ENCODE measurements at places on chromosomes 4 and X.

DNA sequence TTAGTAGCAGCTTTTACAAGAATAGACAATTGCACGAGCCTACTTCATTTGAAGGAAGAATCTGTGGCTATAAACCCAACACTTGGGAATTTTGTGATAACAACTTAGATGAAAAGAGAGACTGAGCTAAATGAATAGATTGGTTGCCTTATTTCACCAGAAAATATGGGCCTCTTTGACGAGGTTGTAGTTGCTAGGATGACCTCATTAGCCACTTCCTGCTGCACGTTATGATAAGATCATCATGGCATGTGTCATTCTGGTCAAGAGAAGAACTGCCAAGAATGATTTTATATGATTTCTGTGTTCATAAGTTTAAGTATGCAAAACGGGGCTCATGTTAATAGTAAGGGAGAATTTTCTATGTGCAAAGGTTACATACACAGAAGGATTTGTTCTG lies 321.9 kb upstream of the GIMD1 start:
- no peak for DNase-seq

DNA sequence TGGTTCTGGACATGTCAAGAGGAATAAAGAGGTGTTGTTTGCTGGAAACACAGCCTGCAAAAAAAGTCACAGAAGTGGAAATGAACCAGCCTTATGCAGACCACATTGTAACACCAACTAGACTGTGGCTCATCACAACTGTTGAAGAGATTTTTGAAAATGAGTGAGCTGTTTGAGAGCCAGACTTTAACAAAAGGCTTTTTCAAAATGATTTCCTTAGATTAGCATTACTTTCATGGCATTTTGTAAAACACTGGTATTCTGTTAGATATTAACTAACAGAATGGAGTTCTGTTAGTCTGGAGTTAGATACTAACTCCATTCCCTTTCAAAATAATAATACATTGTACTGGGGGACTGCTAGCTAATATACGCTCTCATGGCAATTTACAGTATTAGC lies 60.6 kb upstream of the GABRA2 start:
- no peak for DNase-seq

DNA sequence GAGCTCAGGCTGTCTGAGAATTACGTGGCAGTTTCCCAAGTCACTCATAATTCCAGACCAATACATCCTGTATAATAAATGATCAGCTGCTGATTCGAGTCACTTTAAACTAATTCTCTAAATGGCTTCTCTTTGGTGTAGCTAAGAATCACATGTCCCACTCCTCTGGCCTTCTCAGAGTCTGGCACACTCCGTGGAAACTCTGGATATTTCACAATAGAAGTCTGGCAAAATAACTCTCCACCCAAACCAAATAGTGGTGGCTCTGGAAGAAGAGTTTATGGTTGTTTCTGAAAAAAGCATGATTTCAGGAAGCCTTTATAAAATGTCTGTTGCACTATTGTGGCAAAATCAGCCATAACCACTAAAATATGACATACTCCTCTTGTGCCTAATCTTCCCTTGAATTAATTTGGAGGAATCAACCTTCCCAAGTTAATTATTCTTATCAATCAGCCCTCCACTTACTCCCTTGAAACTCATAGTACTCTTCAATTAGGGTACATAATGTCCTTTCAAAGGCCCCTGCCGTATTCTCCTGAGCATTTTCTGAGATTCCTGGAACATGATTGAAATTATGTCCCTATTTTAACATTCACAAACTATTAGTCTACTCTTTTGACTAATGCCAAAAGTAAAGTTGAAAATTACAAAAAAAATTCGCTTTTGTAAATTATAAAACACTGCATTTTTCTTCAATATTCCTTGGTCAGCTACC lies 991.6 kb downstream of the FAT4 start:
- DNase-seq: no peak

DNA sequence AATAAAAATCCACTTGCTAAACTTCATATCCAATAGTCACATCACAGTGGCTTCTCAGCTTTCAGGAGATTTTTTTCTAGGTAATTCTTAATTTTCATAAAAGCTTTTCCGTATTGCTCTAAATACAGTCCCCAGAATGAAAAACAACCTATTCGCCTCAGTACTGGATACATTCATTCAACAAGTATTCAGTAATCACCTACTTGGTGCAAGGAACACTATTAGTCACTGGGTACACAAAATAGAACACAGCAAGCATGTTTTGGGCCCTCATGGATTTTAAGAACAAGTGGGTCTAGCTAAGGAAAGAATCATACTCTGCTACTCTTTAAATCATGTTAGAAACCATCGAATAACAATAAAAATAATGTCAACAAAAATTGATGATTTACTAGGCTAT lies 2.8 kb upstream of the BEX3 start:
- DNase-seq: no peak

- DNase-seq: no peak
These were observed 233.5 kb upstream of the GYPA start for GRCh38 chr4:144374065-144374464.

- DNase-seq: no peak
These were observed 96.3 kb upstream of the ZC4H2 start for GRCh38 chrX:65072590-65072989.

- DNase-seq: no peak
These were observed 45.4 kb downstream of the EDNRA start for GRCh38 chr4:147526272-147526654.

GRCh38 chr4:37732526-37733186 lies 46.5 kb upstream of the RELL1 start:
- no peak for DNase-seq

DNA sequence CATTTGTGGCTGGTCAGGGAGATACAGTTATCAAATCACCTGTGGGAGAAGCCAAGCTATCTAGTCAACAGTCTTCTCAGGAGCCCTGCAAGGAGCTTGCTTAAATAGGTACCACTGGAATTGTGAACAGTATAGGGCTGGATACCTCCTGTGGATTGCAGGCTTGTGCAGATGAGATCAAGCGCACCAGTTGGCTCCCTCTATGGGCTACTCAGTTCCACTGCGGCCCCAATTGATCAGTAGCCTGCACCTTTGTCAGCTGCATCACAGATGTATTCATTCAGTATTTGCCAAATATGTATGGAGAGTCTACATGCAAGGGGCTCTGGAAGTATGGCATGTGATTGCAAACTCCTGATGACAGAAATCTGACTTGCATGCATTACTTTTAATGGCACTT lies 28.6 kb downstream of the TEX13A start:
- DNase-seq: no peak

GRCh38 chr4:1010395-1011021 lies 918 bp upstream of the FGFRL1 start:
- DNase-seq: peak; percentile 78

- DNase-seq: no peak
These were observed 141.0 kb downstream of the STK32B start for GRCh38 chr4:5192271-5192670.

GRCh38 chrX:97482666-97483300 lies 599.1 kb downstream of the RPA4 start:
- no peak for DNase-seq

- DNase-seq: no peak
These were observed 175.6 kb upstream of the MAGEB2 start for GRCh38 chrX:30039768-30040167.

DNA sequence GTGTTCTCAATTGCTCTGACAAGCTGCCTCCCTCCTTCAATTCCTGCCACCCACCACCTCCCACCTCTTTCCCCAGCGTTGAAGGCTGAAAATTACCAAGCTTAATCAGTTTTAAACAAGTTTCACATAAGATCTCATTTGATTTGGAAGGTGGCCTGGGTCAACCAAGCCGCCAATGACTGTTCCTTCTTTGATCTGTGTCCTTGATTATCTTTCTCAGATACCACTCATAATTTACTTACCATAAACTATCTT lies 211.4 kb downstream of the SLIT2 start:
- DNase-seq: no peak

GRCh38 chr4:8084031-8084660 lies 74.5 kb downstream of the ABLIM2 start:
- DNase-seq: no peak

- no peak for DNase-seq
These were observed 8.7 kb downstream of the FRG2 start for GRCh38 chr4:190018201-190018920.

DNA sequence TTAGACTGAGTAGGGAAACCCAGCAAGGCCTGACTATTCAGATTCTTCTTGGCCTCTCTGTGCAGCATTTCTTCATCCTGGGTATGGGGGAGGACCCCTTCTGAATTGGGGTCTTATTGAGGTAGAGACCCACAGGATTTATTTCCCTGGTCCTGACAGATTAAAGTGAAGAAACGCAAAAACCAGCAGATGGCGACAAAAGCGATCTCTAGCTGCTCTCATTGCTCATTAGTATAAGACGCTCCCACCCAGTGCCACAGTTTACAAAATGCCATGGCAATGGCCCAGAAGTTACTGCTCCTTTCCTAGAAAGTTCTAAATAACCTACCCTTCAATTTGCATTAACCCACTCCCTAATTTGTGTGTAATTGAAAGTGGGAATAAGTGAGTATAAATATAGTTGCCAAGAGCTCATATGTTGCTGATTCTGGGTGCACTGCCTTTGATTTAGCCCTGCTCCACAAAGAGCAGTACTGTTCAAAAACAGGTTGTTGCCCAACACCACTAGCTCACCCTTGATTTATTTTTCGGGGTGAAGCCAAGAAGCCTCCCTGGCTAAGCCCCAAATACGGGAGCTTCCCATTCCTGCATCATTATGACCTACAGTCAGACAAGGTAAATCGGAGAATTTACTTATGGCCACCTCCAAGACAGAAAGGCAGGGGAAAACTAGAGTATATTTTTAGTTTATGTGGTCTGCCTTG lies 3.7 kb upstream of the BEX4 start:
- DNase-seq: peak; percentile 30

DNA sequence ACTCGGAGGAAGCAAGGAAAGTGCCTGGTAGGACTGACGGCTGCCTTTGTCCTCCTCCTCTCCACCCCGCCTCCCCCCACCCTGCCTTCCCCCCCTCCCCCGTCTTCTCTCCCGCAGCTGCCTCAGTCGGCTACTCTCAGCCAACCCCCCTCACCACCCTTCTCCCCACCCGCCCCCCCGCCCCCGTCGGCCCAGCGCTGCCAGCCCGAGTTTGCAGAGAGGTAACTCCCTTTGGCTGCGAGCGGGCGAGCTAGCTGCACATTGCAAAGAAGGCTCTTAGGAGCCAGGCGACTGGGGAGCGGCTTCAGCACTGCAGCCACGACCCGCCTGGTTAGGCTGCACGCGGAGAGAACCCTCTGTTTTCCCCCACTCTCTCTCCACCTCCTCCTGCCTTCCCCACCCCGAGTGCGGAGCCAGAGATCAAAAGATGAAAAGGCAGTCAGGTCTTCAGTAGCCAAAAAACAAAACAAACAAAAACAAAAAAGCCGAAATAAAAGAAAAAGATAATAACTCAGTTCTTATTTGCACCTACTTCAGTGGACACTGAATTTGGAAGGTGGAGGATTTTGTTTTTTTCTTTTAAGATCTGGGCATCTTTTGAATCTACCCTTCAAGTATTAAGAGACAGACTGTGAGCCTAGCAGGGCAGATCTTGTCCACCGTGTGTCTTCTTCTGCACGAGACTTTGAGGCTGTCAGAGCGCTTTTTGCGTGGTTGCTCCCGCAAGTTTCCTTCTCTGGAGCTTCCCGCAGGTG lies 637 bp downstream of the AR start:
- no peak for DNase-seq

DNA sequence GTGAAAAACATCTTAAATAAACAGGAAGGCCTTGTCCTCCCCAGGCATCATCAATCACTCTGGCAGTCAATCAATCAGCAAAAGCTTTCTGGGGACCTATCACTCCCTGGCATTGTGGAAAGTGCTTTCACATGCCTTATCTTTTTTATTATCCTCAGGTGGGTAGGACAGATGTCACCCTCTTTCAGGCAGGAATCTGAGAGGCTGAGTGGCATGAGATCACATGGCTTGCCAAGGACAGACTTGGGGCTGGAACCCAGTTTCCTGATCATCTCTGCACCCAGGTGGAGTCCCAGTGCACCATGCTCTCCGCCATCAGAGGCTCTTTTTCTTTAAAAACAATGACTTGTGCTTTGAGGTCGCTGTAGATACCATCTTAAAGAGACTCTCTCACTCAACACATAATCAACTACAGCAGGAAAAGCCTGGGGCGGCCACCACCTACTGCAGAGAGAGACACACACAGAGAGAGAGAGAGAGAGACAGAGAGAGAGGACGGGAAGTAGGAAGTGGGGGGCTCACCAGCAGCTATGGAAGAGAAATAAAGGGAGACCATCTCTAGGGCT lies 282.7 kb downstream of the PTTG2 start:
- DNase-seq: no peak

- DNase-seq: no peak
These were observed 114.3 kb downstream of the SH3BGRL start for GRCh38 chrX:81316163-81316562.

- no peak for DNase-seq
These were observed 105.9 kb downstream of the CT47B1 start for GRCh38 chrX:120769576-120770341.

DNA sequence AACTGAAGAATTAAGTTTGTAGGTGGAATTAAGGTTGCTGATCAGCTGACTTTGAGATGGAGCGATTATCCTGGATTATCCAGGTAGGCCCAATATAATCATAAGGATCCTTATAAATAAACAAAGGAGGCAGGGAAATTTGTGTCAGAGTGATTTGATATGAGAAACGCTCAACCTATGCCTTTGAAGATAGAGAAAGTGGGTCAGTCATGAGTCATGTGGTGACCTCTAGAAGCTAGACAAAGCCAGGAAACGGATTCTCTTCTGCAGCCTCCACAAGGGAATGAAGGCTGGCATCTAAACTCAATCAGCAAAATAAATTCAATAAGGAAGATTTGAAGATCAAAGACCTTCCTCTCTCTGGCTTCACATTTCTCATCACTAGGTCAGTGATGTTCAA lies 41.5 kb upstream of the SMIM10 start:
- no peak for DNase-seq

DNA sequence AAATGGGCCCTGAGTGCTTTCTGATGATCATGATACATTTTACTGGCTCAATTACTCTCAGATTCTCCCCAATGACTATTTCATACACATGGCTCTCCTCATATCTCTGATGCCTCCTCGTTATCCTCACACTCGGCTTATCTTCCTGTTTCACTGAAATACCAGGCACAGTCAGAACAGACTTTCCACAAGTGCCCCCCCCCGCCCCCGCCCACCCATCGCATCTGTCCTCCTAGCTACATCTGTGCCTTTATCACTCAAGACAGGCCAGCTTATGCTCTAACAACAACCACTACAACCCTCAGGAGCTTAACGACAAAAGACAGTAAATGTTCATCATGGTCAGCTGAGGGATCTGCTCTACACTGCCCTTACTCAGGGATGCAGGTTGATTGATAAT lies 610.6 kb upstream of the DIPK2B start:
- DNase-seq: no peak
